ENCODE measurements at places on chromosomes 12 and 14.
A peak's percentile ranks its signal among the peaks of the same experiment; 100 is the strongest.

DNA sequence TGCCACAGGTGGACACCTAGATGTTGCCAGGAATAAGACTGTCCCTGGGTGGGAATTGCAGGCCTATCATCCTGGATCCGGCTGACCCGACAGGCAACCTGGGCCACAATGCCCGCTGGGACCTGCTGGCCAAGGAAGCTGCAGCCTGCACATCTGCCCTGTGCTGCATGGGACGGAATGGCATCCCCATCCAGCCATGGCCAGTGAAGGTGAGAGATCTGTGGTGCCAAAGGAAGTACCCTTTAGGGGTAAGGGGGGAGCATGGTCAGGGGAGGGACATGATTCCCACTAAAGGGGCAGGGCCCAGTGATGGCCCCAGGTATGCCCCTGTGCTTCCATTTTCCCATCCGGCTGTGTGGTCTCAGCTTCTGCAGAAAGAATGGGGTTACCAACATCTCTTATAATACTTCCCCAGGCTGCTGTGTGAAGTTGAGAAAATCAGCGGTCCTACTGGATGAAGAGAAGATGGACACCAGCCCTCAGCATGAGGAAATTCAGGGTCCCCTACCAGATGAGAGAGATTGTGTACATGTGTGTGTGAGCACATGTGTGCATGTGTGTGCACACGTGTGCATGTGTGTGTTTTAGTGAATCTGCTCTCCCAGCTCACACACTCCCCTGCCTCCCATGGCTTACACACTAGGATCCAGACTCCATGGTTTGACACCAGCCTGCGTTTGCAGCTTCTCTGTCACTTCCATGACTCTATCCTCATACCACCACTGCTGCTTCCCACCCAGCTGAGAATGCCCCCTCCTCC lies 8.6 kb upstream of the OAS2 start:
- no peak for ATAC-seq

GRCh38 chr12:39610436-39611025 lies 9.1 kb downstream of the ABCD2 start:
- ATAC-seq = no peak

- ATAC-seq = no peak
Observed at GRCh38 chr12:3003357-3003992, 44.3 kb downstream of the TEAD4 start.

GRCh38 chr12:103422328-103422727 lies 73.4 kb downstream of the C12orf42 start:
- ATAC-seq = no peak

- no peak for ATAC-seq
Observed at GRCh38 chr14:57161583-57162234, 107.0 kb downstream of the EXOC5 start.

GRCh38 chr14:35331605-35332516 lies 39.7 kb downstream of the PSMA6 start:
- no peak for ATAC-seq

GRCh38 chr14:105281371-105282097 lies 19.3 kb downstream of the BRF1 start:
- no peak for ATAC-seq

- ATAC-seq = no peak
Observed at GRCh38 chr12:14902465-14902864, 16.8 kb upstream of the MGP start.

DNA sequence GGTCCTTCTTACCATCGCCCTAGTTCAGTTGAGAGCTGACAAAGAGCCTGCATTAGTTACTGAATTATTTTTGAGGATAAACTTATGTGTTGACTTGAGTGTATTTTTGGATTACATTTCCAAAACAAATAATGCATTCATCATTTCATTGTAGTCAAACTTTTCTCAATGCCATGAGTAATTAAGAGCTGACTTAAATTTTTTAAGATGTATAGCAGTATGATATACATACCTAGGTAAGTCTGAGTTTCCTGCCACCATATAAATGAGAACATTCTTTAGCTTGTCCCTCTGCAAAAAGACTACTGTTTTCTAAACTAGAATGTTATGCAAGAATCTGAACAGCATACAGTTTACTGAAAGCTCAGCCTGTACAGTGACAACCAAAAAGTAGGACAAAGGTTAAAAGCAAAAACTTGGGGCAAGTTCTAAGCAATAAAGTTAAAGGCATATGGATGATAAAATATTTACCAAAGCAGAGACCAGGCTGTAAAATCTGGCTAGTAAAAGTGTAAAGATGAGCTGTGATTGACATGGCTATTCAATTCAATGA lies 82.1 kb upstream of the FERMT2 start:
- no peak for ATAC-seq

DNA sequence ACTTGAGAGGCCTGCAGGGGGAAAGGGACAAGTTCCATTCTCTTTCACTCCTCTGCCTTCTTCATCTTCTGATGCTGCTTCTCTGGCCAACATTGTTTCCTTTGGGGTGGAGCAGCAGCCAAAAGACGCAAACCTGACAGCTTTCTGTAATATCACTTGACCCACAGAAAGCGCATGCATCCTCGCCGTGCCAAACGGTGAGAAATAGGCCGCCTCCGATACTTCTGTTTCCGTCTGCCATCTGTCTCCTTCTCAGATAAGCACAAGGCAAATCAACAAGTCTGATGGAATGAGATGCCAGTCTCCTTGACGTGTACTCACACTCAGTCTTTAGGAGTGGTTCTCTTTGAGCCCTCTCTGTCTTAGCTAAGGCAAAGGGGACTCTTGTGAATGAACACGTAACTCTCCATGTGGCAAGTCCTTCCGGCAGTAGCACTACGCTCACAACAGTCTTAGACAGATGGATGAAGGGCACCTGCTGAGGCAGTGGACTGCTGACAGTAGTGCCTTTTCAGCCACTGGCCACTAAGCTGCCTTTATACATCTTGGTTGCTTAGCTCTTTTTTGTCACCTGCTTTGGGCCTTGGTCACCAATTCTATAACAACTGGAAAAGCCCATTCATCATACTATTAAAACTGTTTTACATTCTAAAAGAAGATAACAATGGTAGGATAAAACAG lies 214.1 kb downstream of the FBXL14 start:
- ATAC-seq = no peak

DNA sequence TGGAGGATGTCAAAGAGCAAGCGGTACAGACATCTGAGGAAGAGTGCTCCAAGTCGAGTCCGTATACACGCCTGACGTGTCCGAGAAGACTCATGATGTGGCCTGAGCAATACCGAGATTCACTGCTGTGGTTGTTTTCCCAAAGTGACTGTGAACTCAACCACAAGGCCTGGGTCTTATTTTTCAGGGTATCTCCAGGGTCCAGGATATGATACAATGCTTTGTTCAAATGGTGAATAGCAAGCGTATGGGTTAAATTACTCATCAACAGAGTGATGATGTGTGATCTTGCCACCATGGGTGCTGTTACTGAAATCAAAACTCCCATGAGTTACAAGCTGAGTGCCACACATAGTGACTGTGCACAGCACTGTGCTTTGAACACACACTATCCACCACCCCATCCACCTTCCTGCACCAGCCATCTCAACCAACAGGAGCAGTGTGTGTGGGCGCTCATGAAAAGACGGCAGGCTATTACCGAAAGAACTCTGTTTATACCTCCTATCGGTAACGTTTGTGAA lies 109.6 kb downstream of the BCAT1 start:
- ATAC-seq = peak; percentile 95

DNA sequence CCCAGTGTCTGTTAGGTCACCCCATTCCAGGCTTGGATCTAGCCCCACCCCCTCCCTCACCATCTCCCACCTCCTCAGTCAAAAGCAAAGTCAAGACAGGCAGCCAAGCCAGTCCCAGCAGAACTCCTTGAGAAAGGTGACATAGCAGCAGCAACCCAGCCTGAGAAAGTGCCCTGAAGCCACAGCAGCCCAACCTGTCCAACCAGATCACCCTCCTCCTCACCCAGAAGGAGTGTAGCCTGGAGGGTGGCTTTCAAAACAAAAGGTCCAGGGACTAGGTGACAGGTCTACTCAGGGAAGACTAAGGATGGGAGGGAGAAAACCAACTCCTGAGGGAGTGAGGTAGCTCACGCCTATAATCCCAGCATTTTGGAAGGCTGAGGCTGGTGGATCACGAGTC lies 5.2 kb downstream of the RAB15 start:
- ATAC-seq = no peak

DNA sequence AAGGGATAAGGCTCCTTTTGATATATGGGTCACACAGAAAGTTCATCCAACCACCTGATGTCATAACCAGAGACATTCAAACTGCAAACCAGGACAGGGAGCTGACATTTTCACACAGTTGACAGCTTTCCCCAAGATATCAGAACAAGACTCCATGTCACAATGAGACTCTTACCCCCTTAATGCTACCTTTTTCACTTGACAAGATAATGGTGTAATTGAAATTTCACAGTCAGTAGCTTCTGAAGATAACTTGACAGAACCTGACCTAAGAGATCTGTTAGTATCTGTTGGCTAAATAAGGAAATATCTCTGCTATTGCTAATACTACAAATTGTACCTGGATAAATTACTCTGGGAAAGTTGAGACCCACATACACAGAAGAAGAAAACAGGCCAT lies 187.3 kb downstream of the C12orf50 start:
- ATAC-seq = no peak

DNA sequence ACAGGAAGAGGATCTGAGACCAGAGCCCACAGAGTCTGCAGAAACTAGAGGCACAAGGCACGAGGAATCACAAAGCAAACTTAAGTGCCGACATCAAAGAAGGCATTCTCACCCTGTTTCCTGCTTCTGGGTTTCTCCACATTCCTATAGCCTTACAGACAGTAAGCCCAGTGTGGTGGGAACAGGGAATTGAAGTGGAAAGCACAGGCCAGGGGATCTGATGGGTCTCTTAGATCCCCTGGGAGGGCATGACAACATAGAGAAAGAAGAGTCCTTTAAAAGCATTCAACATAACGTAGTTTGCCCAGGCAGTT lies 75.6 kb upstream of the FRMD6 start:
- ATAC-seq = no peak

- ATAC-seq = no peak
Observed at GRCh38 chr12:11543457-11544158, 105.9 kb upstream of the ETV6 start.

DNA sequence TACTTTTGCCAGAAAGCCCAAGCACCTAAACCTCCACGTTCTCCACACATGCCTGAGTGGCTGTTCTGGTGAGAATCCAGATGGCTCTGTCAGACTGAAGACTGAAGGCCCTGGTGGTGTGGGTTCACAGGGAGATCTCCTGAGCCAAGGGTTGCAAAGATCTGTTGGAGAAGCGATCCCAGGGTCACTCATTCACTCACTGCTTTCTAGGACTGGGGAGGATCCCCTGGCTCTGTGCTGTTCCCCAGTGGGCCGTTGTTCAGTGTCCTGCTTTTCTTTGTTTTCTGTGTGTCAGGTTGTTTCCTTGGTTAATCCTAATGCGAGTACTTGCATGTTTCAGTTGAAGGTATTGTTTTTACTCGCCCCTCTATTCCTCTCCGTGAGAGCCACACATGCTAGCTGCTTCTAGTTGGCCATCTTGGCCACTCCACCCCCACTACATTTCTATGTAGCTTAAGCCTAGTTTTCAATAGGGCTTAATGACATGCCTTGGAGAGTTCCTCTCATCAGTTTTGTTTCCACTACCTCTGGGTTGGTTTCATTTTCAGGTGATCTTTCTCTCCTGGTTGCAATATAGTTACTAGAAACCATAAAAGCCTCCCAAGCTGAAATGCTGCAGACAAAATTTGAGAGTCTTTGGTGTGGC lies 144.5 kb upstream of the SLC38A2 start:
- peak; percentile 86 for ATAC-seq

DNA sequence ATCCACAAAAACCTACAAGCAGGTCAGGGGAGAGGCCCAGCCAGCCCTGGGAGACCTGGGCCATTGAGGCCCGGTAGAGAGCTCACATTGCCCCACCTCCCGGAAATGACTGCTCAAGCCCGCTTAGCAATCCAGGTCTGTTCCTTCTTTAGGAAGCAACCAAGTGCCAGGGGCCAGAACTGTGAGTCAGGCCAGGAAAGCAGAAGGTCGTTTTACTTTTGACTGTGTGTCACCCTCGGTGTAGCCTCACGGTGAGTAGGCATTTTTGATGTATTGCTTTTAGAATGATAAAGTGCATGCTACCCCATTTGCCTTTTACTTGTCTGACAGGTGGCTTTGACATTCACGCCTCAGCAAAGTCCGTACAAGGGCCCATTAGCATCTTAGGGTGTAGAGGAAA lies 25.4 kb upstream of the PWP1 start:
- no peak for ATAC-seq

DNA sequence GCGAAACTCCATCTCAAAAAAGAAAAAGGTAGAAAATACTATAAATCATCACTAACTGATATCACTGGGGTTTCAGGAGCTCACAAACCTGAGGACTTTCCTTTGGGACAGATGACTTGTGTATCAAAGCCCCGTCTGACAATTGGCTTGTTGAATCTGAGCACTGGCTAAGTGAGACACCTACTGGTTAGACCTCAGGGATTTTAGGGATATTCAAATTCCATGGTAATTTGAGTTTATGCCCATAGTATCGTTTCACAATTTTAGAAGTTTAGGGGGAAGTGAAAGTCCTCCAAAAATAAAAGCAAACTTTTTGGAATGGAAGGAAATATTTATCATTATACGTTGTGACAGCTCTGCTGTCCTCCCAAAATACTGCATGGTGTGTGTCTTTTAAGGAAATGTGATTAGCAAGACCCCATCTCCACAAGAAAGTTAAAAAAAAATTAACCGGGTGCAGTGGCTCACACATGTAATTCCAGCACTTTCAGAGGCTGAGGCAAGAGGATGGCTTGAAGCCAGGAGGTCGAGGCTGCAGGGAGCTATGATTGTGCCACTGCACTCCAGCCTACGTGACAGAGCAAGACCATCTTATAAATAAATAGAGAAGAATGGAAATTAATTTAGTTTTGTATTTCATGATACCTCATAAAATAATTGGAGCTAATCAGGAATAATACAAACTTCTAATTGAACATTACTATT lies 49.2 kb downstream of the FBXL14 start:
- no peak for ATAC-seq

DNA sequence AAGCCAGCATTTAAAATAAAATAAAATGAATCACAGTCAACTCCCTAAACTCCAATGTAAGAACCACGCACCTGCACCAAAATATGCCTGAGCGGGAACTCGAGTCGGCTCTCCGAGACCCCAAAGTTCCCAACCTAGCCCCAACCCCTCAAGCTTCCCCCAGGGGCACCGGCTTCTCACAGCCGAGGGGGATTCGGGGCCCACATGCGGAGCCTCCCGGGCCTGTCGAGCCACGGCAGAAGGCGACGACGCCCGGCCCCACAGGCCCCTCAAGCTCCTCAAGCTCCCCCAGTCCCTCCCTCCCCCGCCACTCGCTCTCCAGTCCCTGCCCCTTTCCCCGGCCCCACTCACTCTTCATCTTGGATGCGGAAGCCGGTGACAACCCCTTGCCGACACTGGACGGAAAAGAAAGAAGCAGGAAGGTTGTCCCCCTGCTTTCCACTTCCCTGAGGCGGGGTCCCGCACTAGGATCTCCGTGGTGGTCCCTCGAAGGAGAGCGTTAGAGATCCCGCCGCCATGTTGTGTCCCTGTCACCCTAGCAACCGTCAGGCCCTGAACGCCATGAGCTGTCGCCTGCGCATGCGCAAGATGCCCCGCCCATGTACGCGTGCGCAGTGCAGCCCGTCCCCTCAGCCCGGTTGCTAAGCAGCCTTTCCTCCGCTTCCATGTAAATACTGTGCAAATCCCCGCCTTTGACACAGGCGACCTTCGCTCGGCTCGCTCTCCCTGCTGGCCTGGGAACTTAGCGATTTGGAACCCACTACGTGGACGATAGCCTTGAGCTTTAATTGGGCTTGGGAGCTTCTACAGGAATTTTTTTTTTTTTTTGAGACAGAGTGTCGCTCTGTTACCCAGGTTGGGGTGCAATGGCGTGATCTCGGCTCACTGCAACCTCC lies at the start of gene MOK:
MOK (minus strand) TSS at position 554 of the 896 bp plus-strand sequence; CDS start at position 358, 196 bp downstream.
- peak; percentile 91 for ATAC-seq

GRCh38 chr12:11730299-11731041 lies 81.0 kb downstream of the ETV6 start:
- no peak for ATAC-seq

GRCh38 chr14:57295239-57295638 lies 26.5 kb downstream of the AP5M1 start:
- ATAC-seq = no peak

Measured in activated CD4-positive, CD25-positive, alpha-beta regulatory T cell treated with anti-CD3 and anti-CD28 coated beads, Interleukin-2, amount 50 U/mL, for 24 hours (primary cell).